ENCODE measurements at places on chromosomes 16 and 17. TPM values are rescaled to one million over a fixed set of nuclear protein-coding genes. Genes with fewer than 3 reads are reported as not detected.

The ACLY gene
- 23.8 TPM for polyA plus RNA-seq

The STAT5B gene
- 24.1 TPM for polyA plus RNA-seq

The MNT gene
- polyA plus RNA-seq = 7.9 TPM

The TBX6 gene
- polyA plus RNA-seq = 2.1 TPM

The SULT1A2 gene
- polyA plus RNA-seq = 1.5 TPM
